Spleen (tissue), 13 donors: ENCODE measurements at places on chromosomes 12 and 14.

- DNase-seq = no peak
These were observed 171.6 kb downstream of the DPY19L2 start for GRCh38 chr12:63496654-63497053.

- DNase-seq = no peak
These were observed 5.8 kb downstream of the KTN1 start for GRCh38 chr14:55585854-55586253.

DNA sequence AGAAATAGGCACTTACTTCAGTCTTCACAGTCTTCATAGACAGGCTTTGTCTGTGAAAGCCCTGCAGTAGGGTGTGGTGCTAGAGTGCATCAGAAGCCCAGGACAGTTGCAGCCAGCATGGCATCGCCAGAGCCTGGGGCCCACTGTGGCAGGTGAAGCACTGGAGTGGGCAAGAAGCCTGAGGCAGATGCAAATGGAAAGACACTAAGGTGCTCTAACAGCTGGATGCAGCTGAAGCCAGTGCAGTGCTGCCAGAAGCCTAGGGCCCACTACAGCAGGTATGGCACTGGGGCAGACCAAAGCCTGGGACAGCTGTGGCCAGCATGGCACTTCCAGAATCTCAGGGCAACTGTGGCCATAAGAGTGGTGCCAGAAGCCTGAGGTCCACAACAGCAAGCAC, 358.6 kb downstream of the SYT1 start:
- DNase-seq = peak; percentile 47

DNA sequence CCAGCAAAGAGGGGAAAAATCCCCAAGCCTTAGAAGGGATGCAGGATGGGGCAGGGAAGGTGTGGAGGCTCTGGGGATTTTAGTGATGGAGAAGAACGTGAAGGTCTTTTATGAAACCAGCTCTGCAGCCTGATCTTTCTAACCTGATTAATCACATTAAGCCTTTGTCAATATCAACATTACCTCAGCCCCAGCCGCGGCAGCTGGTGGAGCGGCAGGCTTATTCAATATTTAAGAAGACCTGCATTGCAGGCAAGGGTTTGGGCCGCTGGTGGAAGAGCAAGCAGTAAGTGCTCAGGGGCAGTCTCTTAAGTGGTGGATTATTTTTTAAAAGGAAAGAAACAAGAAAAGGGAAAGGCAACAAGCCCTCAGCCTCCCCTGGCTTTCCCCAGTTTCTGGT, 16.6 kb downstream of the RPH3A start:
- DNase-seq = no peak

DNA sequence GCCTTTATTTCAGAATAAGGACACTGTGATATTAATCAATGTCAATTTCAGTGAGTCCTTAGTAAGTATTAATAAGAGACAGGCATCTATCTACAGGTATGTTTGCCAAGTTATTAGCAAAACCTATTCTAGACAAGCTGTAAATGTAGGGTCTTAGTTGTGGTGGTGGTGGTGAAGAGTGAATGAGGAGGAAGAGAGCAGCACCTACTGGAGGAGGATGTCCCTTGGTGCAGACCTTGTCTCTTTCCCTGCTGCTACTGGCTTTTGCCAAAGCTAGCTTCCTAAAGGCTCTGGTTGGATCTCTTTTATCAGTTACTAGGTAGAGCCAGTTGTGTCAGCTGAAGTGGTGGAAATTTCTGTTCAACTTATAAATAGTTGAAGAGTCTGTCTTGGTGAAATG, 304.8 kb upstream of the ATP2B1 start:
- DNase-seq = no peak

DNA sequence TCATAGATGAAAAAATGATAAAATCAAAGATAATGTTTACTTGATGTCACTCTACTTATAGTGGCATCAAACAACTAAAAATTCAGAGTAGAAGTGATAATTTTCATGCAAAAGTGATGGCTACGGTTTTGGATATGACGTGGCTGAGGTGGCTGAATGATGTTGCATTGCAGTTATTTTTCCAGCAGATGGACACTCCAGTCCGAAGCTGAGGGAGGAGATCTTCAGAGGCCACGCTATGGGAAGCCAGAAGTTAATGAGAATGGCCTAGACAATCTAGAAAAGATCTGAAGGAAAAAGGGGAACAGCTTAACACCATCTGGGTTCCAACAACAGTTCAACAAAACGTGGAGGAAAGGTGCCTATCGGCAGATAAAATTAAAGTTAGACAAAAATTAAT, 279.8 kb downstream of the SOX5 start:
- no peak for DNase-seq

- no peak for DNase-seq
These were observed 118.0 kb upstream of the G2E3 start for GRCh38 chr14:30440961-30441360.

GRCh38 chr14:35861204-35861868, 35.2 kb downstream of the BRMS1L start:
- no peak for DNase-seq

DNA sequence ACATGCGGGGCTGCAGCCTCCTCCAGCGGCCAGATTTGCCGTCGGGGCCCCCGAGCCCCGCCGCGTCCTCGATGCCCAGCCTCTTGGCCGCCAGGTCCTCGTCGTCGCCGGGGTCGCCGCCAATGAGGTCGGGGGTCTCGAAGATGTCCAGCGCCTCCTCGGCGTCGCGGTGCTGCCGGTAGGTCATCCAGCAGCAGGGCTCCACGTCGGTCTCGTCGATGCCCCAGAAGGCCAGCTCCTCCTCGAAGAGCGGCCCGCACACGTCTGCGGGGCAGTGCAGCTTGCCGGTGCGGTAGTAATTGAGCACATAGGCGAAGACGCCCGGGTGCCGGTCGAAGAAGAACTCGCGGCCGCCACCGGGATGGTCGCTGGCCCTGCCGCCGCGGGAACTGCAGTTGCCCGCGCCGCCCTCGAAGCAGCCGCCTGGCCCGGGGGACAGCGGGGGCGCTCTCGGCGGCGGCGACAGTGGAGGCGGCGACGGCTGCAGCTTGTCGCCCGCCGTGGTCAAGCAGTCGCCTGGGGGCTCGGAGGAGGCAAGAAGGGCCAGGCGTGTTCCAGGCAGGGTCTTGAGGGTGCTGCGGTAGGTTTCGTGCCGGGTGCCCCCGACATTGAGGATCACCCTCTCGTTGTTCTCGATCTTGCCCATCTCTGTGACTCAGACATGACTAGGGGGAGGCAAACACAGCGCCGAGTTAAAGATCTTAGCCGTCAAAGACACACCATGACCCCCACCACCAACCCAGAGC, 2.1 kb downstream of the KCNC2 start:
- DNase-seq = peak; percentile 72

- DNase-seq = peak; percentile 53
These were observed 250.1 kb downstream of the ADGRD1 start for GRCh38 chr12:131203666-131204415.

DNA sequence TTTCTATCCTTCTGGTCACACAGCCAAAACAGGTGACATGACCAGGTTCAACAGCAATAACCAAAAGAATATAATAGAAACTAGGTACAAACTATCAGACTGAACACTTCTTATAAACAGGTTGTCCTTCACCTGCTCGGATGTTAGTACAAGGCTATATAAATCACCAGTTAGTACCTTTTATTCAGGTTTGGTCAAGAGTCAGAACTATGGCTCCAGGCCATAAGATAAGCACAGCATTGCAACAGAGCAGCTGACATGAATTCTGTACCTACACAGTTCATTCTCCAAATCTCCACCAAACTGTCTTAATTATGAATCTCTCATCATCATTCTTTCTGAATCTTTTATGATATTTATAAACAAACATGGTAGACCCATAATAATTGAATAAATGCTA, 123.9 kb downstream of the DIO2 start:
- no peak for DNase-seq

- no peak for DNase-seq
These were observed 184.7 kb upstream of the PRICKLE1 start for GRCh38 chr12:42774238-42774637.

- DNase-seq = no peak
These were observed 362.1 kb upstream of the STXBP6 start for GRCh38 chr14:25411781-25412757.

GRCh38 chr12:26825459-26826016, 7.5 kb downstream of the ITPR2 start:
- no peak for DNase-seq

- no peak for DNase-seq
These were observed 35.6 kb downstream of the CCDC88C start for GRCh38 chr14:91381801-91382670.

DNA sequence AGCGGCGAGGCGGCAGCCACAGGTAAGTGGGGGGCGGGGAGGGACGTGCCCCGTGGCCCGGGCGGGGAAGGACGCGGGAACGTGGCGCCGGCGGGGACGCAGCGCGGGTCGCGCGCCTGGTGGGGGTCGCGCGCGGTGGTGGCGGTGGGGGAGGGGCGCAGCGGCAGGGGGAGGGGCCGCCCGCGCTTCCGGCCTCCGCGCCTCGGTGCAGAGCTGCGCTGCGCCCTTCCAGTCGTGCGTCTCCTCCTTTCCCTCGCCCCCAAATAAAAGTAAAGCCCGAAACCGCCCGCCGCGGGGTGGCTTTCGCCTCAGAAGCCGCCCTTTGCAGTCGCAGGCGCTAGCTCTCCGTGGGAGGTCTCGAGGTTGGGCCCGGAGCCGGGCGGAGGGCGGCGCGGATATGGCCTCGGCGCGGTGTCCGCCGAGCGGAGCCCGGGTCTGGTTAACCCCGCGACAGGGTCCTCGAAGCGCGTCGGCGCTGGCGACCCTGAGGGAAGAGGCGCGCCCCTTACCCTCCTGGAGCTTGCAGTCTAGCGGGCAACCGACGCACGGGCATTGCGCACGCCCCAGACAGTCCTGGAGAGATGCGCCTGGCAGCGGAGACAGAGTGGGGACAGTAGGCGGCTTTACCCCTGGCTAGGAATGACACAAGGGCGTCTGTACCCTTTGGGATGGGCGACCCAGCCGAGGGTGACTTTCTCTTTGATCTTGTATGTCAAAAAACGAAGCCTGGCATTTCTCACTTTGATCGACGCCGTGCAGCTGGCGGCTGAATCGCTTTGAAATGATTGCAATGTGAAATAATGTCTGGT, 589 bp downstream of the ATF1 start:
- no peak for DNase-seq

DNA sequence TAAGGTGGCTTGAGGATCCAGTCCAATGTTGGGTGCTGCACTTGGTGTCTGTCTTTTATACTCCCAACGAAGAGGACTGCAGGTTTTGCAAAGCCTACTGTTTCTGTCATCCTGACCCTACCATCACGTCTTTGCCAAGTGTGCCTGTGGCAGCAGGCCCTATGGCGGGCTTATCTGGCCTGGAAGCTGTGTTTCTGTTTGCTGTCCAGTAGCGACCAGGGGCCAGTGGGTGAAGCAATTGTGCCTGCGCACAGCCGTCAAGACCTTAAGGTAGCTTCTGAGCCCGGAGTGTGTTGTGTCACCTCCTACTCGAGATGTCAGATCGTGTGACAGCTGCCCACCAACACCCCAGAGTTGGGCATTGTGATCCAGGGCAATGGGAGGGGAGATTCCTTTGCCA, 62.7 kb downstream of the DDX51 start:
- no peak for DNase-seq

GRCh38 chr14:21308132-21308478, 28.2 kb downstream of the RPGRIP1 start:
- no peak for DNase-seq

- no peak for DNase-seq
These were observed 359.5 kb downstream of the VRK1 start for GRCh38 chr14:97156705-97157104.

DNA sequence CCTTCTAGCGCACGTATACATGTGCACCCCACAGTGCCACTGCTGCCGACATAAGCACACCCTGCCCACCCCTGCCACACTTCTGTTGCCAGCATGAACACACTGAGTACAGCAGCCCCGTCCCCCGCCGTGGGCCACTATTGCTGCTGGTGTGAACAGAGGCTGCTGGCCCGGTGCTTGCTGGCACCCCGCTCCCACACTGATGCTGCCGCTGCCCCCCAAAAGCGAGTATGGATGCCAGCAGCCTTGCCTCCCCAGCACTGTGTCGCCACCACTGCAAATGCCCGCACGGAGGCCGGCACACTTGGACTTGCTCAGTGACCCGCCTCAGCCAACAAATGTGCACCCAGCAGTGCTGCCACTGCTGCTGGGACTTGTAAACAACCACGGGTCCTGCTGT, 872.4 kb upstream of the ATXN7L3B start:
- DNase-seq = no peak

DNA sequence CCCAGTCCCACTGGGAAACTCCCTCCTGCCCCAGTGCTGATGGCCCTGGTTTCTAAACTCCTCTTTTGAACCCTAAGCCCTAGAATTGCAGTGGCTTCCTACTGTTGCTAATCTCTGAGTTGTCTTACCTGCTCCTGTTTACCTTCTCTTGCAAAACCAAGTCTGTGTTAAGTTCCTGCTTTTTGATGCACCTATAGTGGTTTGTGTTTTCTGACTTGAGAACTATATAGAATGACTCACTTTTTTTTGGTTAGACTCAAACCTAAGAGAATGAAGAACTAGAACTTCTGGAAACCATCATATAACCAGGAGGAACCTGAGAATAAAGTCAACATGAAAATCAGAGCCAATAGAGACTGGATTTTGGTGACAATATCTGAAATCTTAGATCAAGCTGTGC, 5.5 kb upstream of the GAS2L3 start:
- no peak for DNase-seq

GRCh38 chr12:132046561-132046960, 96.8 kb downstream of the EP400 start:
- peak; percentile 45 for DNase-seq

DNA sequence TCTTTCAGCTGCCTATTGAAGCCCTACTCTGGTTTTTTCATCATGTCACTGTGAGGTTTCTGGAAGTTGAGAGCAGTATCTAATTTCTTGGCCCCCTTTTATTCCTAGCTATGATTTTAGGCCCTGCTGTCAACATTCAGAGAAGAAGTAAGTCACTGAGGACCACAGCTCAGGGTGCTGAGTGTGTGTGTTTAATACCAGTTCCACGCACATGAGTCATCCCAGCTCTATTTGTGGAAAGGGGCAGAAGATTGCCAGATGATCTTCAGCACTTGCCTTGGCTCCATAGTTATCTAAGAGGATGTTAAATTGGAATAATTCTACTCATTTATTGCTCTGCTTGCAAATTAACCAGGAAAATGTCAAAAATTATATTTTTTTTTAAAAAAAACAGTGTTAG, 65.5 kb upstream of the SLC38A4 start:
- no peak for DNase-seq

GRCh38 chr12:48358937-48359513, 8.3 kb upstream of the ZNF641 start:
- no peak for DNase-seq

GRCh38 chr14:100155049-100155621, 4.3 kb downstream of the DEGS2 start:
- no peak for DNase-seq
